ENCODE measurements at places on chromosomes 6 and 20.

DNA sequence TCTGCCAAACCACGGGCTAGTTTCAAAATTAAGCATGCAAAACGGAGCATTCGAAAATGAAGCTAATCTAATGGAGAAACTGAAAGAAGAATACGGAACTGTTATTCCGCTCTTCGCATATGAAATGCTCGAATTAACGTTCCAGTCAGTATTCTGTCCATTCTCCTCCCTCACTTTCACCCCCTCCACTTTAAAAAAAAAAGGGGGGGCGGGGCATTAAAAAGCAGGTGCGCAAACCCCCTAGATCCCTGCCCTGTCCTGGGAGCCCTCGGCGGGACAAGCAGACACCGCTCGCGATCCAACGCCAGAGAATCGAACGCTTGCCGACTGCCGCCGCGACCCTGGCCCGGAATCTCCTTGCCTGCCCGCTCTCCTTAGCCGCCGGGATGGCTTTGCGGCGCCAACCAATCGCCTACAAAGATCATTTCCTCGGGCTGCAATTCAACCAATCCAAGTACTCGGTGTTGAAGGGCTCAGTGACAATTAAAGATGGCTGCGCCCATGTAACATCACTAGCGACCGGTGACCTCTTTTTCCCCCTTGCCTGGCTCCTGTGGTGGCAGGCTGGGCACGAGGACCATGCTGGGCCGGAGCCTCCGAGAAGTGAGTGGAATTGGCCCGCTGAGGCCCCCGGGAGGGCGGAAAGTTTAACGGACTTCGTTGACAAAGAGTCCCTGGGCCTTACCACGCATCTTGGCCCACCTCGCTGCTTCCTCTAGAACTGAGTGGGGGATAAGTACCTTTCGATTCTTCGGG lies at the start of the genes QRSL1 and RTN4IP1:
TSS of gene QRSL1 (plus strand) at position 476 of the 756 bp plus-strand sequence. CDS start at position 580, 104 bp downstream.
TSS of gene RTN4IP1 (minus strand) at position 396 of the 756 bp plus-strand sequence. CDS start 477 bp downstream, outside the sequence.
- DNase-seq = peak; percentile 46

DNA sequence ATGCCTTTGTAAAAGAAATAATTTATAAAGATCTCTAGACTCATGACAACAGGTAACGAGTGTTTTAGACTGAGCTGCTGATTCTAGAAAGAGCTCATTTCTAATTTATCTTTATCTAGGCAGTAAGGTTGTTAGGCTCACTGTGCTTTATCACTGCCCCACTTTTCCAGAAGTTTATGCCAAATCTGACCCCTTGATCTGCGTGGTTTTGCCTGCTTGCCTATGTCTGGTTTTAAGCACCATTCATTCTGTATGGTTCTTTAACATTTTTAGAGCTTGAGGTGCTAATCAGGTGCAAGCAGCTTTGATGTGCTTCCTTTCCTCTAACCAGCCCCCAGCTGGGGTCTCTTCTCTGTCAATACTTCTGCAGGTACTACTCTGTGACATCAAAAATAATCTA lies 49.7 kb upstream of the GCLC start:
- no peak for DNase-seq

DNA sequence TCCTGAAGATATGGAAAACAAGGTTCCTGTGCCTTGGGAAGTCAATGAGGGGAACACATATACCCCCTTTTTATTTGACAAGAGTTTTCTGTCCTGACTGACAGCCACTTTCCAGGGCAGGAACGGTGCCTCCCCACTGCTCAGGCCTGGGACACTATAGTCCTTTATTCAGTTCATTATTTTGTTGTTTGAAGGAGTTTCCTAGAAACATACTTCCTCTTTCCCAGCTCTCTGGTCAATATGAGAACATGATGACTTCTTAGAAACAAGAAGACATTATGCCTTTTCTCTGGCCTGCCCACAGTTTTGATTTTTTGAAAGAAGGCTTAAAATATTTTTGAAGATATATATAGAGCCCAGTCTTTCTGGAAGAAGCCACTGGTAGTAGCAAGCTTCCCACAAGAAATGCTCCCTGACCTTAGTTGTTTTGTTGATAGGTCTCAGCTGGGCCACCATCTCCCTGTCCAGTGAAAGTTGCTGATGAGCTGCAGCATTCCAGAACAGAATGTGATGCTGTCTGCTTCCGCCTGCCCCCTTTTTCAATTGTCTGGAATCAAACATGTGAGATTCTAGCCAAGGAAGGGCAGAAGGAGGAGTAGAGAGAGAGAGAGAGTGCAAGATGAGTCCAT lies 350.0 kb upstream of the PRND start:
- DNase-seq = no peak

DNA sequence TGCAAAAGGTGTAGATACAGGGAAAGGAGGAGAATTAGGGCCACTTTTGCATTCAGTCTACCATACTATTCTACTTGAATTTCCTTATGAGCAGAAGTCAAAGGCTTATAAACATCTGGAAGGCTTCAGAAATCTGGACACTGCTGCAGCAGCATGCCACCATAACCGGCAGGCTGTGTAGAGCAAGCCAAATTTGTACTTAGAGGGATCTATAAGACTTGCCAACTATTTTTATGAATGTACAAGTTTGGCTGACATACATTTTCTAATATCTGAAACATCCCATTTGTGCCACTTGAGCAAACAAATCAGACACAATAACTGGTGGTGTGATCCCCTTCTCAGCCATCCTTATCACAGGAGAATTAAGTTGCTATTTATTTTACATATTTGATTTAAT lies 14.0 kb upstream of the PLCB1 start:
- no peak for DNase-seq

DNA sequence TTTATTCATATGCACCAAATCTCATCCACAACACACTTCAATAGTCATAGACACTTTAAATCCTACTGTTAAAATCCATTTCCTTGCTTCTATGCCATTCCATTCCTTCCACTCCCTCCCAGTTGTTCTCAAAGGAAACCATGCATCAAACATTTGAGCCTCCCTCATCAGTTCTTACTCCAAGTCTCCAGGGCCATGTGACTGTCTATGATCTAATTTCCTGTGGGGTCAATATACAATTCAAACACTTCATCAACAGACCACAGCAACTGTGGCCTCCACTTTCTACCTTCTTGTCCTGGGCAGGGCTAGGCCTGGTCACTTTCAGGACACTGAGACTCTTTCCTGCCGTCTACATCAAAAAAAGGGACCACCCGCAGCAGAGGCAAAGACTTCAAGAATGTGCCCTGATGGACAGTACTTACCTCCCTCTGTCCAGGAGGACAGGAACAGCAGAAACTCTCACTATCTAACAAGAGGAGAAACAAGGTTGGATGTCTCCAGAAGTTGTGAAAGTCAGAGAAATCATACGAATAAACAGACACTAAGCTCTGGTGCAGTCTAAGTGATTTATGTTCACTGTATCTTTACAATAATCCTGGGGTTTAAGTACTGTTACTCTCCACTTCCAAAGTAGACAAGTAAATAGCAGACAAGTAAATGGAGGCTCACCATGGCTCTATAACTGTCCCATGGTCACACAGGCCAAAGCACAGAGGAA lies 160.2 kb downstream of the QRSL1 start:
- DNase-seq = no peak

- no peak for DNase-seq
These were observed 55.0 kb downstream of the PDE7B start for GRCh38 chr6:135906542-135906941.

- no peak for DNase-seq
These were observed 183.5 kb downstream of the DST start for GRCh38 chr6:56459030-56459805.

DNA sequence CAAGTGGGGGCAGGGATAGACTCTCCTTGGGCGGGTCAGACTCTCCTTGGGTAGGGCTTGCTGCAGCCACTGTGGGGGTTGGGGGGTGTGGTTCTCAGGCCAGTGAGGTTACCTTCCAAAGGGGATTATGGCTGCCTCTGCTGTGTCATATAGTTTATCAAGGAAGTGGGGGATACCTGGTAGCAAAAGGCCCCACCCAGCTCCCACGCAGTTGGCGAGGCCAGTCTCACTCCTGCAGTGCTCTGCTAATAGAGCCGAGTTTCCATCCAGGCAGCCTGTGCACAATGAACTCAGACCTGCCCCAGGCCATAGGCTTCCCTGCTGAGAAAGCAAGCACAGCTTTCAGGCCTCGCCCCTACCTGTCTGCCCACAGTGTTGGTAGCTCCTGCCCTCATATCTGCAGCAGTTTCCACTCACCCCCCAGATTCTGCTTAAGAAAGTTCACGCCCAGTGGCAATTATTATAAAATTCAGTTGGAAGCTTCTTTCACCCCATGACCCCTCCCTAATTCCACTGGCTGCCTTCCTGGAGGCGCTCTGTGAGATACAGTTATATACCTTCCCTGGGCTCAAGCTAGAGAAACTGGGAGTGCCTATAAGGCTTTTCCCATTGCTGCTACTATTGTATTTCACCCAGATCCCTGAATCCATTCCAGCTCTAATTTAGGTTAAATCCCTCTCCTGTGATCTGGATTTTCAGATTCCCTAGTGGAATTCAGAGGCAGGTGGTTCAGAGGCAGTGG lies 56.1 kb downstream of the HDDC2 start:
- no peak for DNase-seq

GRCh38 chr6:84763886-84764331 lies 489 bp downstream of the TBX18 start:
- no peak for DNase-seq

GRCh38 chr6:163136681-163137397 lies 277.7 kb upstream of the QKI start:
- DNase-seq = no peak

DNA sequence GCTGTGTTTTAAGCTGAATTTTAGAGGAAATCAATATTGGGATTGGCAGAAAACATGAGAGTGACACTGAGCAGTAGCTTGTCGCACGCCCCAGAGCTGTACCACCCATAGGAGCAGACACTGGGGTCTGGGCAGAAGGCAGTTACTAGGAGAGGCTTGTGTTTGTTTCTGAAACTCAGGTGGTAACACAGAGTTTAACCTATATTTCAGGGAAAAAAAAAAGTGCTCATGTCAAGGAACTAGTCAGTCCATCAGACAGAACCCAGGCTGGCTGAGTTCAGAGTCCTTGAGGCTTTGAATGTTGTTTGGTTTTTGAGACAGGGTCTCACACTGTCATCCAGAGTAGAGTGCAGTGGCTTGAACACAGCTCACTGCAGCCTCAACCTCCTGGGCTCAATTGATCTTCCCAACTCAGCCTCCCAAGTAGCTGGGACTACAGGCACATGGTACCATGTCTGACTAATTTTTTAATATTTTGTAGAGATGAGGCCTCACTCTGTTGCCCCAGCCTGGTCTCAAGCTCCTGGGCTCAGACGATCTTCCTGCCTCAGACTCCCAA lies 6.6 kb downstream of the SLC22A1 start:
- no peak for DNase-seq

- no peak for DNase-seq
These were observed 815.5 kb upstream of the SLC35B3 start for GRCh38 chr6:9250852-9251251.

Measured in stimulated activated CD8-positive, alpha-beta memory T cell treated with anti-CD3 and anti-CD28 coated beads, Interleukin-15, amount 100 ng/mL, for 24 hours (primary cell).